ENCODE measurements at places on chromosomes 7 and 10.

DNA sequence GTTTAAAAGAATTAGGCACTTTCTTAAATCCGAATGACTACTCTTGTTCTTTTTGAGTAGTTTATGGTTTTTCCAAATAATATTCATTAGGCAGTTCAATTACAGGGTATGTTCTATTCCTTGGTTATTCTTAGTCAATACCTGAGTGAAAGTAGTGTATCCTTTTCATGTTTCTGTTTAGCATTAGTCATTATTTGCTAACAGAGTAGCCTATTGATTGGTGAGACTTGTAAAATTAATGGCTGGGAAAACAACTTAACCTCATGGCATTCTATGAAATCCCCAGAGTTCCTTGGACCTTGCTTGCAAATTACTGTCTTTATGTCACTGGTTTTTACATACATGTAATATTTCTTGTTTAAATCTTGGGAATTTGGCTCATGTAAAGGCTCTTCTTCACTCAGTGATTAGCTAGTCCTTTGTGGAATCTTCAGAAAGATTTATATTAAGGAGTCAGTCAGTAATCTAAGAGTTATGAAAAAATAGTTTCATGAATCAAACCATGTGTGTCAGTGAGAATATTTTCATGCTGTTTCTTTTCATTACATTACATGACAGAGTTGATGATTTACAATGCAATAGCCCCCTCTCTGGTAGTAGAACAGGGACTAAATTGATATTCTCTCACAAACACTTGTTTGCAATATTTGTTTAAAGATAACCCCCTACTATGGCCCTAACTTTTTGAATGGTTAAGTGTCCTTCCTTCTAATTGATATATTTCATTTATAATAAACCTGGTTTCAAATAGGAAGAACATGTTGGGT is 81.5 kb upstream of the LRRTM3 start:
- no peak for DNase-seq

DNA sequence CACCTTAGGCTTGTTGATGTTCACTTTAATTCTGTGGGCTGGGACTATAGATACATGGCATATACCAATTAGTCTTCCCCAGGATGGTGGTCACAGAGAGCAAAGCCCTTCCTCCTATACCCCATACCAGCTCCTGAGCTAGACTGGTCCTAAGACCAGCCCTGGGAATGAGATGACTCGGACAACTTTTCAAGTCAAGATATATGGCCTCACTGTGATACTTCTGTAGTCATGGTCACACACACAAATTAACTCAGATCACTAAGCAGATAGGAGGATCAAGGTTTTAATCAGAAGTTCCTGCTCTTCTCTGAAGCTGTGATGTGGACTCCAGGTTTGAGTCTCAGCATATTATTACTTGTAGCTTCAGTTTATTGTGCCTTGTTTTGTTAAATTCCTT is 53.1 kb downstream of the SLK start:
- DNase-seq: no peak

DNA sequence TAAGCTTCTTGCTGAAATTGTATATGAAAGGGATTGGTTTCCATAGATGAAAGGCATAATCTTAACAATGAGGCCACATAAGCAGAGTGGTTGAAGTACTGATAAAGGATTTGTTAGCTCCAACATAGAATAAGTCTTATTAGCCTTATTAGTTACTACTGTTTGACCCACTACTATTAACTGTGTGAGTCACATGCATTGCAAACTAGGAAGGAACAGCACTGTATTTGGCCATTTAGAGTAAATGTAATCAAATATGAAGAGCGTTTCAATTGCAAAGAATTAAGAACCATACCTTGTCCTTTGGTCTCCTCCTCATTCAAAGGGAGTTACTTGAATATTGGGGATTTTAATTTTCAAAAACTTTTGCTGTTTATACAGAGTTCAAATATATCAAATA is 428.9 kb downstream of the MDFIC start:
- no peak for DNase-seq

DNA sequence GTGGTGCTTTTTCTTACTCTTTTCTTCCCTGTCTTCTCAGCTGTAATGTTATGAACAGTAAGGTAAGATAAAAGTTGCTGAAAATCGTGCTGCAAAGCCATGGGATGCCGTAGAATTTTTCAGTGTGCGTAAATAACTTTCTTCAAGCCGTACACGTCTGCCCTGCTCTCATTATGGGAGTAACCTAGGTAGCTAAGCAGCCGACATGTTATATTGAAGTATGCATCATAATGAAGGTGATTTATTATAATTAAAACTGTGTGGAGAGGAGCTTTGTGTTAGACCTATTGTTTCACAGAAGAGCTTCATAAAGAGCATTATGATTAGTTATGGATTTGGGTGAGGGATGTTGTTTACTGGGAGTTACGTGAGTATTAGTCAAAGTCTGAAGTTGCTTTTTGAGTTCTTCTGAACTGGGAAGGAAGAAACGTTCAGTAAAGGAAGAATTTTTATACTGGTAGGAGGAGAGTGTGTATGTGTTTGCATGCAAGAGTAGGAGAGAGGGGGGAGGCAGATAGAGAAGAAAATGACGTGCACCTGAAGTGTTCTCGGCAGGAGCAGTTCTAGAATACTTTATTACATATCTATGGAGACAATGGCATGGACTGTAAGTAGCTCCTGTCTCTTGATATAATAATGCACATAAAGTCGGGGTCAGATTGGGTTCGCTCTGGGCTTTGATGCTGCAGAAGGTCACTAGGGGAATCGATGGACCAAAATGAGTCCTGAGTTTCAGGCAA is 56.3 kb downstream of the POU6F2 start:
- DNase-seq: no peak

GRCh38 chr10:96988426-96988825 is 156.3 kb downstream of the LCOR start:
- no peak for DNase-seq

- DNase-seq: no peak
These were observed 6.2 kb upstream of the IFIT2 start for GRCh38 chr10:89295597-89295996.
